ENCODE measurements at places on chromosomes 2 and 18. TPM values are rescaled to one million over a fixed set of nuclear protein-coding genes. Genes with fewer than 3 reads are reported as not detected.
A peak's percentile ranks its signal among the peaks of the same experiment; 100 is the strongest.

- DNase-seq = no peak
These were observed 31.3 kb upstream of the CNTNAP5 start for GRCh38 chr2:123993728-123994323.

- DNase-seq = no peak
These were observed 395.4 kb downstream of the EPHA4 start for GRCh38 chr2:221176667-221177066.

- no peak for DNase-seq
These were observed 202.0 kb downstream of the SEPTIN10 start for GRCh38 chr2:109411640-109412325.

DNA sequence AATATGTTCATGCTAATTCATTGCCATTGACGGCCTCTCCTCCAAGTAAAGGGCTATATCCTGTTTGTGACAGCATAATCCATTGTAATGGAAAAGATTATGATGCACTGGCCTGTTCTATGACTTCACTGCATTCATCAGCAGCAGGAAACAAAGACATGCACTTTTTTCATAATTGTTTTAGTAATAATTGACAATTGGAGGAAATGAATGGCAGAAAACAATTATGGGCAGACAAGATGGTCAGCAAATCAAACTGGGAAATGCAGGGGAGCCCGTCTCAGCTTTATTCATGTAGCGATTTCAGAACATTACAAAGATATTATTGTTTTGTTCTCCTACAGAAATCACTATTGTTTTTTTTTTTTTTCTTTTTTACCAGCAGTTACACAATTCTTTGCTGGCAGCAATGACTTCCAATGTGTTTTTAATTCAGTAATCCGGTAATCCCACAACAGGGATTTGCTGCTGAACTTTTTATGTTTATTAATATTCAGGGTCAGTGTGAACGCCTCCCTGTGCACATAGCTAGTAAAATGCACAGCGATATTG, 33.8 kb upstream of the RASGRP3 start:
- no peak for DNase-seq

DNA sequence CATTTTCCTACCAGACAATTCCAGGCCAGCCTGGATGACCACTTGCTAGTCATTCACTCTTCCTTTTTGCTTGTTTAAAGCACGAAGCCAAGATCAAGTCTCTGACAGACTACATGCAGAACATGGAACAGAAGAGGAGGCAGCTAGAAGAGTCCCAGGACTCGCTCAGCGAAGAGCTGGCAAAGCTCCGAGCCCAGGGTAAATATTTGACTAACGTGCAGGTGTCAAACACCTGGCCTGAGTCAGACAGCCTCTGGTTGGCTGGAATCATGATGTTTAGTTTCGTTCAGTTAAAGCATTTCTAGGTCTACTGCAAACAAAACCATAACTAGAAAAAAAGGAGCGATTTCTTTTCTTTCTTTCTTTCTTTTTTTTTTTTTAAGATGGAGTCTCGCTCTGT, 44.2 kb upstream of the LYPD6B start:
- no peak for DNase-seq

DNA sequence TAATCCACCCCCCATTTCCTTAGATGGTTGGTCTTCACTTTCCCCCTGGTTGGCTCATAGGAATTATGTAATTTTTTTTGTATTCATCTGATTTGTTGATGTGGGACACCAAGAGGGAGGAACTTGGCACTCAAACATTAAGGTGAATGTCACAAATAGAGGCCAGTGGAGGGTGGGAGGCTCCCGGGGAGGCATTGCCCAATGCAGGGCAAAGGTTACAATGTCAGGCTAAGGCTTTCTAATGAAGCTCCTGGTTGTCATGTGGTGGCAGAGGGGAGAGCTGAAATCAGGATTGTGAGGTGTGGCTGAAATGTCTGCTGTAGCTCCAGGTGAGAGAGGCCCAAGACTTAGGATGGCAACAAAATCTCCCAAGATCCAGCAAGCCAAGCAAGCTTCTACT, 42.7 kb downstream of the MPHOSPH10 start:
- DNase-seq = no peak

- no peak for DNase-seq
These were observed 54.7 kb downstream of the BIN1 start for GRCh38 chr2:127052057-127052770.

- DNase-seq = no peak
These were observed 13.2 kb upstream of the MYO1B start for GRCh38 chr2:191231995-191232394.

GRCh38 chr2:10367472-10368439, 65.1 kb downstream of the HPCAL1 start:
- DNase-seq = no peak

GRCh38 chr2:65388051-65388531, 44.3 kb downstream of the SPRED2 start:
- DNase-seq = no peak

DNA sequence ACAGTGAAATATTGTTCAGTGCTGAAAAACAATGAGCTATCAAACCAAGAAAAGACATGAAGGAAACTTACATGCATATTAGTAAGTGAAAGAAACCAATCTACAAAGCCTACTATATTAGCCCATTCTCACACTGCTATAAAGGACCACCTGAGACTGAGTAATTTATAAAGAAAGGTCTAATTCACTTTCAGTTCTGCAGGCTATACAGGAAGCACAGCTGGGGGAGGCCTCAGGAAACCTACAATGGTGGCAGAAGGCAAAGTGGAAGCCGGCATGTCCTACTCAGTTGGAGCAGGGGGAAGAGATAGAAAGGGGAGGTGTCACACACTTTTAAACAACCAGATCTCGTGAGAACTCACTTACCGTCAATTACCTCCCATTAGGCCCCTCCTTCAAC, 232.1 kb downstream of the TMX3 start:
- DNase-seq = no peak

GRCh38 chr2:46480562-46480961, 1.2 kb downstream of the TMEM247 start:
- DNase-seq = no peak

DNA sequence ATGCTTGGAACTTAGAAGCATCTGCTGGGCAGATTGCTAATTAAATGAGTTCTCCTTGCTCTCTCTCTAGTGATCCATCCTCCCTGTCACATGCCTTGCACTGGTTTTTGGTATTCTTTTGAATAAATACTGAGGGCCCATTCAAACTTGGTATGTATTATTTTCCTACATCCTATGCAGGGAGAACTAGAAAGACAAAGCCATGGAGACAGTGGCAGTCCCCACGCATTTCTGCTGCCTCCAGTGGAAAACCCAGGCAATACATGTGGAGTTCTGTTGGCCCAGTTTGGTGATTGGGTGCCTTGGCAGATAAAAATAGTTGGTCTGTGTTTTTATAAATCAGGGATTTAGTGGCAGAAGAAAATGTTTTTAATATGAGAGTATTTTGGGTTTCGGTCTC, 68.7 kb downstream of the DIS3L2 start:
- DNase-seq = no peak

DNA sequence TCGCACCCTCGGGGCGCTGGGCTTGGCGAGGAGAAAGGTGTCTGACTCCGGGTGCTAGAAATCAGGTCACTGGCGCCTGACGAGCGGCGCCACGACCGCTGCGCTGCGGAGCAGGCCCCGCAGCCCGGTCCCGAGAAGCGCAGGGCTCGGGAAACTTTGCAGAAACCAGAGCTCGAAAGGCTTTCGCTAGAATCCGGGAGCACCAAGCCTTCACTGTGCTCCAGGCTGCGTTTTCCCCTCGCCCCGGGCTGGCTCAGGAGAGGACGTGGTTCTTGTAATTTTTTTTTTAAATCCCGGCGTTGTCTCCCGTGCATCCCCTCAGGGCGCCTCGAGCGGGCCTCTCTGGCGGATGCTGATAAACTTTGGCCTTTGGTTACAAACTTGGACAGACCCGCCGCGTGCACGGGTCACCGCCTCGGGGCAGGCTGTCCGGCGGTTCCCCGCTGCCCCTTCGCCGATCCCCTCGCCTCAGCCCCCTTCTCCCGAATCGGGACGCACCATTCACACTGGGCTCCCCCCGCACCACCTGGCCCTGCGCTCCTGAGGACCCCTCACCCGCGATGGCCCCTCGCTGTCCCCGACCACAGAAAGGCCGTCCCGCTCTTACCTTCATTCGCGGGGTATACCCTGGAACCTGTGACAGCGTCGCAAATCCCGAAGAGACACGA, 419 bp downstream of the EPHA4 start:
- DNase-seq = no peak

DNA sequence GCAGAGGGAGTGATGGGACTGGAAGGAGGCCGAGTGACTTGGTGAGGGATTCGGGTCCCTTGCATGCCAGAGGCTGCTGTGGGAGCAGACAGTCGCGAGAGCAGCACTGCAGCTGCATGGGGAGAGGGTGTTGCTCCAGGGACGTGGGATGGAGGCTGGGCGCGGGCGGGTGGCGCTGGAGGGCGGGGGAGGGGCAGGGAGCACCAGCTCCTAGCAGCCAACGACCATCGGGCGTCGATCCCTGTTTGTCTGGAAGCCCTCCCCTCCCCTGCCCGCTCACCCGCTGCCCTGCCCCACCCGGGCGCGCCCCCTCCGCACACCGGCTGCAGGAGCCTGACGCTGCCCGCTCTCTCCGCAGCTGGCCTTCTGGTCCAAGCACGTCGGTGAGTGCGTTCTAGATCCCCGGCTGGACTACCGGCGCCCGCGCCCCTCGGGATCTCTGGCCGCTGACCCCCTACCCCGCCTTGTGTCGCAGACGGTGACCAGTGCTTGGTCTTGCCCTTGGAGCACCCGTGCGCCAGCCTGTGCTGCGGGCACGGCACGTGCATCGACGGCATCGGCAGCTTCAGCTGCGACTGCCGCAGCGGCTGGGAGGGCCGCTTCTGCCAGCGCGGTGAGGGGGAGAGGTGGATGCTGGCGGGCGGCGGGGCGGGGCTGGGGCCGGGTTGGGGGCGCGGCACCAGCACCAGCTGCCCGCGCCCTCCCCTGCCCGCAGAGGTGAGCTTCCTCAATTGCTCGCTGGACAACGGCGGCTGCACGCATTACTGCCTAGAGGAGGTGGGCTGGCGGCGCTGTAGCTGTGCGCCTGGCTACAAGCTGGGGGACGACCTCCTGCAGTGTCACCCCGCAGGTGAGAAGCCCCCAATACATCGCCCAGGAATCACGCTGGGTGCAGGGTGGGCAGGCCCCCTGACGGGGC, 4.6 kb downstream of the PROC start:
- peak; percentile 65 for DNase-seq

DNA sequence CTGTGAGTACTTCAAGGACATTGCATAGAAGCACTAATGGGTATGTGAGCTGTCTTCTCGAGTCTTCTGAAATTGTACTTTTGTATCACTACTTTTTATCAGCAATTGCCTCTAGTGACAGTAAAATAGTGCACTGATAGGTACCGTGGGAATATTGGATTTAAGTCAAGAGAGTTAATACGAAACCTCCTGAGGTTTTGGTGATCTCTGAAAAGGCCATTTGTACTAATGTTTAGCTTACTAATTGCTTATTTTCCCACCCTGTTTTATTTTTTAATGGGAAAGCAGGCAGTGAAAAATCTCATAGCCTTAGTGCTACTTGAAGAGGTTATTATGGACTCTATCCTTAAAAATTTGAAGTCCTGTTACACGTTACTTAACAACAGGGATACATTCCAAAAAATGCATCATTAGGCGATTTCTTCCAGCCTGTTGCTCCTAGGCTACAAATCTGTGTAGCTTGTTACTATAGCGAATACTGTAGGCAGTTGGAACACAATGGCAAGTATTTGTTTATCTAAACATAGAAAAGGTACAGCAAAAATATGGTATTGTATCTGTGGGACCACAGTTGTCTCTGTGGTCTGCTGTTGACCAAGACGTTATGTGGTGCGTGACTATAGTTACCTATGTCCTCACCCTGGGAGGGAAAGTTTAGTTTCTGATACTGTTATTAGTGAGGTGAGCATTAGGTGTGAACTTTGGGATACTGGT, 65.9 kb downstream of the CAB39 start:
- no peak for DNase-seq

DNA sequence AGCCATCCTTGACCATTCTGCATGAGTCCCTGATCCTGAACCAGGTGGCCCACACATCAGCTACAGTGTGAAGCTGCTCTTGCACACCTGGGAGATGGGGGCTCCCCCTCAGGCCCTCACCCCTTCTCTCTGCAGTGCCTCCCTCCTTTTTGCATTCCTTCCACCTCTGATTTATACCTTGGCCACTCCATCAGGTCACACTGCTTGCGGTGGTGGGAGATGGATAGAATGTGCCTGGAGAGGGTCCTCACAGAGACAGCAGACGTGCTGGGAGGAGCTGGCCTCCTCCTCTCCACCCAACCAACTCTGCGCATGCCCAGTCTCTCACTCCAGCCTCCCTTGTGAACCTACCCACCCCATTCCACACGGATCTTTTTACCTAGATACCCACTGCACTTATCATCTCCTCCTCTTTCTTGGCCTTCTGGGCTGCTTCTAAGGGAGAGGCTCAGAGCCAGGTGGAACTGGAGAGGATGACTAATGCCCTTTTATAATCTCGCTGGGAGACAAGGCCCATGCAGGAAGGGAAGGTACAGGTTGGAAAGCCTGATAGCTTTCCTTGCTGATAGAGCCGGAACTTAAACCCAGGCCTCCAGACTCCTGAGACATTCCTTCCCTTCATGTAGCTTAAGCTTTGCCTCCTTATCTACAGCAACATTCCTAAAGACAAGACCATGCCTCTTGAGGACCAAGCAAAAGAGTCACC, 205.1 kb downstream of the ZBTB7C start:
- DNase-seq = no peak

- no peak for DNase-seq
These were observed 48.5 kb downstream of the SLC5A7 start for GRCh38 chr2:108034843-108035242.

REEP1 gene
- not detected for polyA plus RNA-seq

ALS2 gene
- polyA plus RNA-seq = 1.6 TPM

GALNT1 gene
- 22.9 TPM for polyA plus RNA-seq

SCYGR2 gene
- not detected for polyA plus RNA-seq

COL3A1 gene
- not detected for polyA plus RNA-seq

SLC1A4 gene
- polyA plus RNA-seq = 4.4 TPM

Data from CD14-positive monocyte (primary cell).